ENCODE measurements at places on chromosomes 13 and 19.

DNA sequence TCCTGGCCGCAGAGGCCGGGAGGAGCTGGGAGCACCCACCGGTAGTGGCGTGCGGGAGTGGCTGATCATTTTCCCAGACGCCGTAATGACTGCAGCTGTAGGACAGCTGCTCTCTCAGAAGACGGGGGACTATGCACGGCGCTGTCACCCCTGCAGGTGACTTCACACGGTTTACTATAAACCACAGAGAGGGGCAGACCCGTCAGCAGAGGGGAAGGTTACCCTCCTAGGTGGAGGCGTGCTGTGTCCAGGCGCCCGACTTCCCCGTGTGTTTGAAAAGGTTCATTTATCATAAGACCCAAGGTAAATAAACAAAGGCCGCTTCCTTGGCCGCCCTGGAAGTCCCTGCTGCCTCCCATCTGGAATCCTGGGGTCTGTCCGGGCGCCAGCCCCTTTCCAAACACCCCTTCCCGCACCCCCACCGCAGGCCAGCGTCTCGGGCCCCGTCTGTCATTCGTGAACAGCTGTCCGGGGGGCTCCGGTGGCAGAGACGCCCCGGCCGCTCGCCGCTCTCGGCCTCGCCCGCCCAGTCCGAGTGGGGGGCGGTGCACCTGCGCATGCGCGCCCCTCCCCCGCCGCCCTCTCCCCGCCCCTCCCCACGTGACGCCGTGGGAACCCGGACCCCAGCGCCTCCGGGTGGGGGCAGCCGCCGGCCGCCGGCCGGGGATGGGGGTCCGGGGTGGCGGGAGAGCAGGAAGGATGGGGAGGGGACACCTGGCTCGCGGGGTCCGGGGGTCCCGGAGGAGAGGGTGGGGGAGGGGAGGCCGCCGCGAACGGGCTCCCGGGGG lies 915 bp downstream of the SHC2 start:
- peak; percentile 85 for DNase-seq

GRCh38 chr13:21528616-21529015 lies 69.5 kb upstream of the ZDHHC20 start:
- no peak for DNase-seq

DNA sequence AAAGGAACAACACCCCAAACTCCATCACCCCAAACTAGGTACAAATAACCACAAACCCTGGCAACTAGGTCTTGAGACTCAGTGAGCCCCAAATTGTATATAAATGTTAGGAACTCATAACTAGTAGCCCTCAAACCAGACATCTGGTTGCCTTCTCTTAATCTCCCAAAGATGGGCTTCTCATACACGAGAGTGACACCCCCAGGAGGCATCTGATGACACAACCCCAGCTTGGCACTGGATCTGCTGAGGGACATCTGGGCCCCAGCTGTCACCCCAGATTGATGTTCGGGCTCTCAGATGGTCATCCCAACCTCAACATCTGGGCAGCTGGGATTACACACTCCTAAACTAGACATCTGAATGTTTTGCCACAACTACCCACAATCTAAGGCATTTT lies 14.8 kb downstream of the RABAC1 start:
- DNase-seq: no peak

GRCh38 chr13:45548281-45548680 lies 67.3 kb downstream of the ERICH6B start:
- no peak for DNase-seq

DNA sequence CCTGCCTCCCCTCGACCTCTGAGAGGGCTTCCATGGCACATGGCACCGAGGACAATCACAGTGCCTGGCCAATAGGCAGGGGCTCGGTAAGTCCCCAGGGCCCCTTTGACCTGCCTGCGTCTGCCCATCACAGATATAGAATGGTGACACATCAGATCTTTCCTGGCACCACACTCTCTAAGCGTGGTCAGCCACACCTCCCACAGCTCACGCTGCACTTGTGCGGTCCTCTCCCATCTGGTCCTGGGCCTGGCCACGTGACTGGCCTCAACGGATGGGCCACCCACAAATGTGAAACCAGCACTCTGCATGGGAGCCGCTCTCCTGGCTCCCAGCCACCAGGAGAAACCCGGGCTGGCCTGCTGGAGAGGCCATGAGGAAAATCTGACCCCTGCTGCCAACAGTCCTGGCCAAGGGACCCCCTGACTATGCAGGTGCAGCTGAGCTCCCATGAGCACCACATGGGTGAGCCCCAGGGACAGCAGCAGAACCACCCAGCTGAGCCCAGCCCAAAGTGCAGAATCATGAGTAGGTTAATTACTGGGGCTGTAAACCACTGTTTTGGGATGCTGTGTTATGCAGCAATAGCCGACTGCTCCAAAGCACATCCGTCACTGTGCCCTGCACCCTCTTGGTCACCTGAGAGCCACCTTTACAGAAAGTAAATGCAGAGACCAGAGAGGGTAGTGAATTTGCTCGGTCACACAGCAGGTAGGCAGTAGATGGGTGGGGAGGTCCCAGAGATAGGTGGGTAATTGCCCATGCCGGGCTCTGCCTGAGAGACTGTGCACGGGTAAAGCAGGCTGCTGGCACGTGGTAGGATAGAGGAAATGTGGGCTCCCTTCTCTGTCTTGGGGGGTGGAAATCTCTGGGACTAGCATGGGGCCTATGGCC lies 9.7 kb upstream of the MEF2B start:
- no peak for DNase-seq

DNA sequence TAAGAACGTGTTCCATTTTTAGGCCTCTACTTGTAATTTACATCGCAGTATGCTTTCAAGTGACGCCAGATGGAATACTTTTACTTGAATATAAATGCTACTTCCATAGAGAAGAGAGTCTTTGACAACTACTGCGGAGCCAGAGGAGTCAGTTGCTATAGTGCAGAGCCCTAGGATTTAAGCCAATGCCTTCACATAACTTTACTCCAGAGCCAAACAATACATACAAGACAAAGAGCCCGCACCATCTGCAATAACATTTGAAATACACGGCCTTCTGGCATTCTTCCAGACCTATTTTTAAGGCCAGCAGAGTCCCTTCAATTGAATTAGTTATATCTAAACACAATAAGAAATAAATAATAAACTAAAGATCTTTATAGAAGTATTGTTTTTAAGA lies 59.4 kb downstream of the XPO4 start:
- DNase-seq: peak; percentile 51

- DNase-seq: no peak
Observed at GRCh38 chr13:26488236-26489003, 69.1 kb upstream of the WASF3 start.

DNA sequence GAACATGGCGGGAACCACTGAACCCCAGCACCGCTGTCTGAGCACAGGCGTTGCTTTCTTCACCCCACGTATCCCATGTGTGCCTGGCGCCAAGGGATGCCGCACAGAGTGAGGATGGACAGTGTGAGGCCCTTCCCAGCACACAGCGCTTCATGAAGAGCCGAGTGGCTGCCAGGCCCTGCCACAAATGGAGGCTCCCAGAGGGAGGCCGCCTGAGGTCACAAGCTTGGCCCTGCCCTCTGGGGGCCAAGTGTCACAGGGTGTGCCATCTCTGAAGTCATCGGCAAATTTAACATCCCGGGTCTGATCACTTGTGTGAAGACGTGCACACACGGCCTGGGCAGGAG lies 24.4 kb downstream of the MPND start:
- no peak for DNase-seq

All from femur (tissue), 1 donor.